Iris pigment epithelial cell (primary cell): ENCODE measurements at places on chromosomes 3 and 15.

DNA sequence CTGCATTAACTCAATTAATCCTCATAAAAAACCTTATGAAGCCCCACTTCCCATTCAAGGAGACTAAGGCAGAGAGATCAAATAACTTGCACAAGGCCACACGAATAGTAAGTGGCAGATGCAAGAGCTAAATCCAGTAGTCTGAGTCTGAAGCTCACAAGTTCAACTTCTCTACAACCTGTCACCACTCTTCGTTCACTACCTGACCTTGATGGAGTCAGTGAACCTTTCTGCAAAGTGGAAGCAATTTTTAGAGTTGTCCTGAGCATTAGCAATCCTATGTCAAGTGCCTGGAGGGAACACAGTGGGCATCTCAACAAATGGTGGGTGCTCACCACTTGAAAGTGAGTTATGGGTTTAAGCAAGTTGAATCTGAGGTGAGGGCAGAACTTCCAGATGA is 2.1 kb upstream of the SPINT1 start:
- DNase-seq = no peak

GRCh38 chr15:62391641-62392262 is 226.7 kb upstream of the C2CD4B start:
- DNase-seq = peak; percentile 57

DNA sequence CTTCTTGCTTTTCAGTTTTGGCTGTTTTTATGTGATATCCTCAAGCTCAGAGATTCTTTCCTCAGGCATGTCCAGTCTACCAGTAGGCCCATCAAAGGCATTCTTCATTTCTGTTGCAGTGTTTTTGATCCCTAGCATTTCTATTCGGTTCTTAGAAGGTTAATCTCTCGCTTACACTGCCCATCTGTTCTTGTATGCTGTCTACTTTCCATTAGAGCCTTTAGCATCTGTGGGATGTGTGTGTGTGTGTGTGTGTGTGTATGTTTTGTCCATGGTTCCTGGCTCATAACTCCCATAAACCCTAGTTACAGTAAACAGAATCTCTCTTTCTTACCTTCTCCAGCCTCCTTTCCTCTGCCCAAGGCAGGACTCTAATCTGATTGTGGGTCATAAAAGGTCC is 5.1 kb upstream of the SLC22A13 start:
- no peak for DNase-seq

GRCh38 chr3:99949956-99950670 is 132.5 kb downstream of the CMSS1 start:
- no peak for DNase-seq

DNA sequence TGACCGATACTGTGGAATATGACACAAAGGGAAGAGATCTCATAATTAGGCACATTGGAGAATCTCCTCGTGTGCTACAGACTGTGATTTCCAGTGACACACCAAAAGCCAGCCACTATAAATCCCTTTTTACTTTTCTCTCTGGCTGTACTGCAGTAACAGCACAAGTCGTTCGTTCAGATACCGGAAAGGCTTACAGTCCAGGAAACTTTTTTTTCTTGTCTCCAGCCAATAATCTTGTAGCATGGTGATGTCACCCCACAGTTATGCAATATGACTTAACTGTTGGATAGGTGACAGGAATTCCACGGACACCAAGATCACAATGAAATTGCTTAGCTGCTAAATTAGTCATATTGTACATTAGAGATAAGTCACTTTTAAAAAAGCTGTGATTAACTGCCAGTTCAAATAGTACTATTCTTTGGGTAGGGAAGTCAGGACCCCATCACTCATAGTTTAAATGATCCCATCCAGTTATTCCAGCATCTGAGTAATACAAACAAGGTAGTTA is 36.3 kb upstream of the TSC22D2 start:
- peak; percentile 100 for DNase-seq

DNA sequence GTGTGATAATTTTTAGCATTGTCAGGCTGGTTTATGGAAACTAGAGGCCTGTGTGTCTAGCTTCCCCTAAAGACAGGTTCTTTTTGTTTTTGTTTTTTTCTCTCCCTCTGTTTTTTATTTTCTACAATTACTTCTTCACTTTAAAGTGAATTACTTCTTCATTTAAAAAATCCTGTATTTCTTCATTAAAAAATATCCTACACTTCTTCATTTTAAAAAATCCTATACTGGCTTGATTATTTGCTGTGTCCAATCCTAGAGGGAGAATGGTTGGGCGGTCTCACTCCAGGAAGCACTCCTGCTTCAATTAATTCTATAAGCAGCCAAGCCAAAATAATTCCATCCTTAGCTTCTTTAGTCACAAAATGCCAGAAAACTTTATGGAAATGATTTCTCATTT is 11.8 kb downstream of the ATG7 start:
- DNase-seq = no peak

DNA sequence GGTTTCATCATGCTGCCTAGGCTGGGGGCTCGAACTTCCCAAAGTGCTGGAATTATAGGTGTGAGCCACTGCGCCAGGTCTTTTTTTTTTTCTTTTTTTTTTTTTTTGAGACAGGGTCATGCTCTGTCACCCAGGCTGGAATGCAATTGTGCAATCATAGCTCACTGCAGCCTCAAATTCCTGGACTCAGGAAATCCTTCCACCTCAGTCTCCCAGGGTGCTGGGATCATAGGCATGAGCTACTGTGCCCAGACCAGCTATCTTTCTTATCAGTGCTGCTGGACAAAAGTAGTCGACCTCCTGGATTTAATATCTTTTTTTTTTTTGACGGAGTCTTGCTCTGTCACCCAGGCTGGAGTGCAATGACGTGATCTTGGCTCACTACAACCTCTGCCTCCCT is 60.8 kb downstream of the TFDP2 start:
- DNase-seq = peak; percentile 3

DNA sequence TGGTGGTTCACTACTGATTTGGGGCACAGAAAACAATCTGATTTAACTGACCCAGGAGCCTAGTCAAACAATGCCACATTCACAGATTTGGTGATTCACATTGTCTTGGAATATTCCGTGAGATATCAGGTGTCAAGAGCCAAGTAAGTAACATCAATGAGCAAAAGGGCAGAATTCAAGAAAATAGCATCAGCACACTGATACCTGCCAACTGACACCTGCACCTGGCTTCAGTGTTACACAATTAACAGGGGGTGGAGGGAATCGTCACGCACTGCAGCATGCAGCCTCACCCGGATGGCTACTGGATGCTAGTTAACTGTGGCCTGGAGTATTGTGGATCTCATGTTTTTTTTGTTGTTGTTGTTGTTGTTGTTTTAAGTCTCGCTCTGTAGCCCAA is 17.6 kb downstream of the CCNL1 start:
- no peak for DNase-seq

- DNase-seq = no peak
Observed at GRCh38 chr3:144010371-144010770, 38.7 kb downstream of the DIPK2A start.

GRCh38 chr3:195041871-195042742 is 228.9 kb downstream of the XXYLT1 start:
- no peak for DNase-seq

GRCh38 chr3:186241910-186242821 is 119.9 kb downstream of the DGKG start:
- peak; percentile 78 for DNase-seq

DNA sequence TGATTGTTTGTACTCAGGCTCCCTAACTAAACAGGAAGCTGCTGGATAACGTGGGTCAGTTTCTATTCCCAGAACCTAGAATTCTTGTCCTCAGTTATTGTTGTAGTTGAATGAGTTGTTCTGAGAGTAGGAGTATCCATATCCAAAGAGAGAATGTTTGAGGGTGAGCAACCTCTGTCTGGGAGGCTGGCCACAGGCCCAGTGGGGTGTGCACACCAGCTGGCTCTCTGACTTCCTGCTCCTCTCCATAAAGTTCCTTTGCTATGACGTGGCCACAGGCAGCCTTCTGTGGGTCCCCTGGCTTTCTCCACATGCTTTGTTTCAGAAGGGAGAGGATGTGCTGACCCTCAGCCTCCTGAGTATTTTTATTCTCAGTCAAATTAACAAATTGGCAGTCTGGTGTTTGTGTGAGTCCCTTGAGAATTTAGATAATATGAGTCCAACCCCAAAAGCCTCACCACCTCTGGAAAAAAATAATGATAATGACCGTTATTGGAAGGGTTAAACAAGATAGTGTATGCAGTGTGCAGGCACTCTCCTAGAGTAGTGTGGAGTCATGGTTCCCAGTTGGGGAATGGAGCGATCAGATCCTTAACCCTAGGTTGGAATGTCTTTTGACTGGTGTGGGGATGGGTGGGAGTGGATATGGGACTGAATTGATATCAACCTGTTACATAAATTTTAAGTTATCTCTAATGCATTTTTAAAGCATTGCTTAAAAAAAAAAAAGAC is 47.6 kb upstream of the MED12L start:
- DNase-seq = peak; percentile 94

DNA sequence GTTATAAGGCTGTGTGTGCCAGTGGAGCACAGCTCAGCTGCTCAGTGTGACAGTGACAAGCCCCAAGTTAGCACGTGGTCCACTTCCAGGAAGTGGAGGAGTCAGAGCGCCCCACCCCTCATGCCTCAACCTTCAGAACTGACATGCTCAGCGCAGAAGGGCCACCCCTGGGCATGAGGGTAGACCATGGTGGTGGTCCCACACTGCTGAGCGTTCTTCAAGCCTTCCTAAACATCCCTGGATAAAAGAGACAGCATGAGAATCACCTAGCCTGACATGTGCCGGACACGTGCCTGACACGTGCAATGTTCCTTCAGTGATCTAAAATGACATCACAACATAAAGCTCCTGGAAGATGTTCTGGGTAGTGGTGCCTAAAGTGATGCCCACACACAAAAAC is 16.8 kb downstream of the ATP10A start:
- no peak for DNase-seq

DNA sequence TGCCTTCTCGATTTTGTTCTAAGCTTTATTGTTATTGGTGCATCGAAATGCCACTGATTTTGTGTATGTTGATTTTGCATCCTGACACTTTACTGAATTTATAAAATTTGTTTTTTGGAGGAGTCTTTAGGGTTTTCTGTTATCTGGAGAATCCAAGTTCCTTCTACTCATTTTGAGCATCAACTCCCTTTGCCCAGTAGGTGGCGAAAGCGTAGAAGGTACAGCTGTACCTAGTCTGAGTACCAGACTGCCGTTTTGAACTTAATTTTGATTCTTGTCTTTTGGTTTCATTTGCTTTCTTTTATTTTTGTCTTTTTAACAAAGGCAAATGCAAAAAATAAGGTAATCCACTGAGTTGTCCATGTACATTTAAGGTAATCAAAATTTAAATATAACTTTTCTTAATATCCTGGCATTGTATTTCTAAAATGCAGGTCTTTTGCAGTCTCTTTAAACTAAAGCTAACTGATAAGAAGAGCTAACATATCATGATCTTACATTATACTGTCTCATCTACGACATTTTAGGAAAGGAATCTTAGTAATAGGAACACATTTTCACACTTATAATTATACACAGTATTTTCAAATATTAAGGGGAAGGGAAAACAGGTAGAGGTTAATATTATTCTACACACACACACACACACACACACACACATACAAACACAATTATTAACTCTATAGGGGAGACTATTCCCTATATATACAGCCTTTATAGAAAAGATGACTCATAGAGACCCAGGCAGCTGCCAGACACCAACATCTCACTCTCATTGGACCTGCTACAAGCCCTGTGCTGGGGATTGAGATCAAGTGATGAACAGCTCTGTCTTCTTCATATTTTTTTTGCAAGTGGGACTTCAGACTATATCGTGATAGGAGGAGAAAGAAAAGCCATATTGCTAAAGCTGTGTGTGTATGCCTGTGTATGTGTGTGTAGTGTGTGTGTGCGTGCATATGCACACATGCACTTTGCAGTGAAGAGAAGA is 71.8 kb downstream of the SYNPR start:
- peak; percentile 70 for DNase-seq

GRCh38 chr3:58041826-58042324 is 33.7 kb downstream of the FLNB start:
- DNase-seq = peak; percentile 96

- DNase-seq = no peak
Observed at GRCh38 chr15:50687302-50687902, 805 bp upstream of the TRPM7 start.

DNA sequence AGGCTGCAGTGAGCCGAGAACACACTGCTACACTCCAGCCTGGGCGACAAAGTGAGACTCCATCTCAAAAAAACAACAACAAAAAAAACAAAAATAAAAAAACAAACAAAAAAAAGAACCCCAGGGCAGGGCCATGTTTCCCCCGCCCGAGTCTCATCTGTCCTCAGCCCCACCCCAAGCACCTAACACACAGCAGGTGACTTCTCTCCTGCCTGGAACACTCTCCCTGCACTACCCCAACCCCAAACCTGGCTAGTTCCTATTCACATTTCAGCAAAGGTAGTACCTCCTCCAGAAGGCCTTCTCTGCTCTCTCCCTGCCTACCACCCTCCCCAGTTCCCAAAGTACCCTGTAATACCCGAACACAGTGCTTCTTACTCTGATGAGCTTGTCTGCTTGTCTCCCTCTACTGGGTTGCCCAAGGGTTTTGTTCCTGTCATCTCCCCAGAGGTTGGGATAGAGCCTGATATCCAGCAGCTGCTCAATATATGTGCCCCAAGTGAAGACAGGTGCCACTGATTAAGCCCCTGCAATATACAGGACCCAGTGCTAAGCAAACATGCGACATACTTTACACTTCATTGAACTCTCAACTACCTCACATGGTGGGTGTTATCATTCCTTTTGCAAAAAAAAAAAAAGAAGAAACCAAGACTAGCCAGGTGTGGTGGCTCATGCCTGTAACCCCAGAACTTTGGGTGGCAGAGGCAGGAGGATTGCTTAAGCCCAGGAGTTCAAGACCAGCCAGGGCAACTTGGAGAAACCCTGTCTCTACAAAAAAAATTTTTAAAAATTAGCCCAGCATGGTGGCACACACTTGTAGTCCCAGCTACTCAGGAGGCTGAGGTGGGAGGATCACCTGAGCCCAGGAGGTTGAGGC is 103.6 kb downstream of the DAPK2 start:
- DNase-seq = no peak

- DNase-seq = no peak
Observed at GRCh38 chr3:150911771-150912170, 6.5 kb upstream of the MINDY4B start.

DNA sequence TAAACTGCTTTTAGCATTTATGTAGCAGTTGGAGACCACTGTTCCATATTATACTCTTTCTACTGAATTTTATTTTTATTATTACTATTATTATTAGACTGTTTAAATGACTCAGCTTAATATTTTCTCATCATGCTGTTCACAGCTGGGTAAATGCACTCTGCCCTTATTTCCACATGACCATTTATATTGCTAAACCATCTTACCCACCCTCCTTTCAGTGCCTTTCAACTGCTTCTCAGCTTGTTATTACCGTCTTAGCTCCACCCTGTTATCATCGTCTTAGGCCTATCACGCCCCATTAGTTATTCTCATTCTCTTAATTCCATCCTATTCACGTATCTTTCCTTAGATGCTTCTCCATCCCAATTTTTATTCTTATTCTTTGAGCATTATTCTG is 212.6 kb downstream of the GAP43 start:
- peak; percentile 1 for DNase-seq

DNA sequence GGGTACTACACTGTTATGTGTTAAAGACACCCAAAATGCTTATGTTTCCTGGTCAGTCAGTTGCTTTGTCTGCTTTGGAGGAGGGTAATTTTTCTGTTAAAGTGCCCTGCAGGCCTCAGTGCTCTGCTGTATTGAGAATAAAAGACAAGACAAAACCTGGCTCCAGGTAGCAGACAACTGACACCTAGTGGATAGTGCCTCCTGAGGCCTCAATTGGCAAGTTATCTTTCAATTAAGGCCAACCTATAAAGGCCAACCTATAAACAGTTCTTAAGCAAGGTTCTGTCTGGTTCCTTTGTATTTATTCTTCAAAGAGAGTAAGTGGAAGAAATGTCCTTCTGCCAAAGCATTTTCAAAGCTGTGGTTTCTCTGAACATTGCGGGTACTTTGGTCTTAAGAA is 773.8 kb downstream of the MECOM start:
- DNase-seq = no peak
